ENCODE measurements at places on chromosomes 16 and 17. TPM values are rescaled to one million over a fixed set of nuclear protein-coding genes. Genes with fewer than 3 reads are reported as not detected.

DNA sequence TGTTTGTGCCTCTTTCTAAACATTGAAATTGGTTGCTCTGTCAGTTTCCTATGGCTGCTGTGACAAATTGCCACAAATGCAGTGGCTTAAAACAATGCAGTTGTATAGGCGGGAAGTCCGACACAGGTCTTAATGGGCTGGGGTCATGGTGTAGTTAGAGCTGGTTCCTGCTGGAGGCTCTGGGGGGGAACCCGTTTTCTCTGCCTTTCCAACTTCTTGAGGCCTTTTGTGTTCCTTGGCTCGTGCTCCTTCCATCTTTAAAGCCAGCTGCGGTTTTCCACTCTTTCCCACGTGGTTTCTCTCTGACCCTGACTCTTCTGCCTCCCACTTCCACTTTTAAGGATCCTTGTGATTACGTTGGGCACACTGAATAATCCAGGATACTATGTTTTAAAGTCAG is 12.5 kb downstream of the EPN2 start:
- no peak for DNase-seq
- H3K27ac ChIP-seq: no peak overlapping the region

PITPNM3 gene
- total RNA-seq: 1.4 TPM

GRCh38 chr17:80585890-80586845 is 41.5 kb downstream of the RPTOR start:
- H3K4me1 ChIP-seq: no peaks in the 10 kb centered on the region
- H3K36me3 ChIP-seq: peaks cover 5% of the 10 kb centered on the region
- H3K27me3 ChIP-seq: no peaks in the 10 kb centered on the region
- no peak for DNase-seq
- no peak overlapping the region for H3K4me3 ChIP-seq

CD300LG gene
- not detected for total RNA-seq

PRDM7 gene
- total RNA-seq: not detected

SSTR5 gene
- 0.45 TPM for total RNA-seq

DNA sequence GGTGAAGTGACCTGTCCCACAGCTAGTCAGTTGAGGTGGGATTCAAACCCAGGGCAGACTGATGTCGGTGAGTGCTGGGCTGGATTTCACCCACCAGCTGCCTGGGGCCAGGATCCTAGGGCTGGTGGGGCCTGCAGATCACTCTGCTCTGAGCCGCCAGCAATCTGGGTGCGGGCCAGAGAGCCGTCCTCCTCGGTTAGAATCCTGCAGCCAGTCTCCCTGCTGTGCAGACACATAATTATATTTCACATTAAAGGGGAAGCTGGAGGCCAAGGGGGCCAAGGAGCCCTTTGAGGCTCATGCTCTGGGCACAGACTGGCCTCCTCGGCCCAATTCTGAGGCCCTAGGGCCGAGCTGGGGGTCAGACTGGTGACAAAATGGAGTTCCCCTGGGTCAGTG is 996 bp upstream of the KCNJ12 start:
- no peak overlapping the region for H3K4me3 ChIP-seq
- H3K27me3 ChIP-seq: peaks cover 24% of the 10 kb centered on the region
- no peak for DNase-seq
- peaks cover 7% of the 10 kb centered on the region for H3K4me1 ChIP-seq

DNA sequence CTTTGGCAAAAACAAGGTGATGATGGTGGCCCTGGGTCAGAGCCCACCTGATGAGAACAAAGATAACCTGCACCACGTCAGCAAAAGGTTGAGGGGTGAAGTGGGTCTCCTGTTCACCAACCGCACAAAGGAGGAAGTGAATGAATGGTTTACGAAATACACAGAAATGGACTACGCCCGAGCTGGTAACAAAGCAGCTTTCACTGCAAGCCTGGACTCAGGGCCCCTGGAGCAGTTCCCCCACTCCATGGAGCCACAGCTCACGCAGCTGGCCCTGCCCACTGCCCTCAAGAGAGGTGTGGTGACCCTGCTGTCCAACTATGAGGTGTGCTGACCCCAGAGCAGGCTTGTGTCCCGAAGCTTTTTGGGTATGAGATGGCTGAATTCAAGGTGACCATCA is 29.7 kb upstream of the DLX4 start:
- H3K36me3 ChIP-seq: no peaks in the 10 kb centered on the region
- peaks cover 7% of the 10 kb centered on the region for H3K4me1 ChIP-seq
- no peak for DNase-seq
- H3K27ac ChIP-seq: no peak overlapping the region
- H3K27me3 ChIP-seq: no peaks in the 10 kb centered on the region

C17orf113 gene
- total RNA-seq: 2.9 TPM

- H3K4me3 ChIP-seq: no peak overlapping the region
- H3K4me1 ChIP-seq: no peaks in the 10 kb centered on the region
- H3K36me3 ChIP-seq: no peaks in the 10 kb centered on the region
- no peak overlapping the region for H3K27ac ChIP-seq
- peak; percentile 58 for DNase-seq
Observed at GRCh38 chr16:66845791-66846221, 1.6 kb downstream of the CA7 start.
